ENCODE measurements at places on chromosomes 11 and 22. TPM values are rescaled to one million over a fixed set of nuclear protein-coding genes. Genes with fewer than 3 reads are reported as not detected.

DNA sequence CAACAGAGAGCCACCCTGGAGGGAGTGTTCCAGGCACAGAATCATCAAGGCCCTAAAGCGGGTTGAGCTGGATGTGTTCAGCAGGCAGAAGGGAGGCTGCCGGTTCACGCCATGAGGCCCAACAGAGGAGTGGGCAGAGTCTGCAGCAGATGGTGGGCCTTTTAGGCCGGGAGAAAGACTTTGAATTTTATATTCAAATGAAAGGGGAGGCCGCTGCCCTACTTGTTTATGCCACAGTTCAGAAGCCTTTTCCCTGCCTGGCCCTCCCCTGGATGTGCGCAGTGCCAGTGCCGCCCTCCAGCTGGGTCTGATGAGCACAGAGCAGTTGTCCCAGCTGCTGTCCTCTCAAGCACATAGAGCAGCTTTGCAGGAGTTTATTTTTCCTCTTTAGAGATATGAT is 46.9 kb upstream of the TTC12 start:
- no peak for DNase-seq

DNA sequence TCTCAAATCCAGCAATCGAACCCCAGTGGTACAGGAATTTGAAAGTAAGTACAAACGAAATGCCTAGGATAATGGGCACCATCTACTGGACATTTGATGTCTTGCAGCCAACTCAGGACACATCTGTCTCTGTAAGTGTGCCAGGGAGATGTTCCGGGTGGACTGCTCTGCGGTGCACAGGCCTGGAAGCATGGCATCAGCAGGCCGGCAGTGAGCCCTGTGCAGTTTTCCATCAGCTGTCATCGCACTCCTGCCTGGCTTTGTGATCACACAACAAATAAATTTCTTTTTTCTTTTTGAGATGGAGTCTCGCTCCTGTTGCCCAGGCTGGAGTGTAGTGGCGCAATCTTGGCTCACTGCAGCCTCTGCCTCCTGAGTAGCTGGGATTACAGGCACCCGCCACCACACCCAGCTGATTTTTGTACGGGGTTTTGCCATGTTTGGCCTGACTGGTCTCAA is 71.0 kb downstream of the JAM3 start:
- DNase-seq: peak; percentile 62

- no peak for DNase-seq
Observed at GRCh38 chr11:69263736-69264052, 30.3 kb upstream of the MYEOV start.

- DNase-seq: no peak
Observed at GRCh38 chr11:108966206-108966605, 301.3 kb downstream of the DDX10 start.

GRCh38 chr22:50498322-50498890 is 9.1 kb downstream of the LMF2 start:
- DNase-seq: peak; percentile 44

DNA sequence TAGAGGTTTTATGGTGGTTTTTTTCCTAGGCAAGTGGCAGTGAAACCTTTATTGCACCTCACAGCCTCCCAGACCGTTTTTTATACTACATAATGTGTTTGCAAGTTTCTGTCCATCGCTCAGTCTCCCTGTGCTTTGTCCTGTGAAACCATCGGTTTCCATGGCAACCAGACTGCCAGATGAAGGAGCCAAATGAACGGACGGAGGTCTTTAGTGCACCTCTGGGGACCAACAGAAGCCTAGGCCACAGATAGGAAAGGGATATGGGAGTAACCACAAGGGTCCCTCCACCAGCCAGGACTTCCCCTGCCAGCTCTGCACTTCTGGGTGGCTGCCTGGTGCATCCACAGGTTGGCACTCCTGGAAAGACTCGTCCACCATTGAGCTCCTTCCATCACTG is 165.0 kb downstream of the CHST1 start:
- no peak for DNase-seq

DNA sequence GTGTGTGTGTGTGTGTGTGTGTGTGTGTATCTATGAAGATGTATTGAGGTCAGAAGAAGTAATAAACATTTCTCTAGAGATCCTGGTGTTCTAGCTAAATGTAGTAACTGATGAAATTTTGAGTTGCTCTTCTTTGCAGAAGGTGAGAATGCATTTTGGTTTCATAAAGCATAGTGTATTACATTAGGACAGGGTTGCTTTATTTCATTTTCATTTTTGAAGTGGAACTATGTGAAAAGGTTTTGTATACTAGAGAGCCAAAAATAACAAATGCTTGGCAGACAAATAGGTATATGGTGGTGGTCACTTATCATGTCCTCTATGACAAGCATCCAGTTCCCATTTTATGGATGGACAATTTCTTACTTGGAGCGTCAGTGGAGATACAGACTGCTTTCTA is 99.0 kb downstream of the CASP12 start:
- no peak for DNase-seq

DNA sequence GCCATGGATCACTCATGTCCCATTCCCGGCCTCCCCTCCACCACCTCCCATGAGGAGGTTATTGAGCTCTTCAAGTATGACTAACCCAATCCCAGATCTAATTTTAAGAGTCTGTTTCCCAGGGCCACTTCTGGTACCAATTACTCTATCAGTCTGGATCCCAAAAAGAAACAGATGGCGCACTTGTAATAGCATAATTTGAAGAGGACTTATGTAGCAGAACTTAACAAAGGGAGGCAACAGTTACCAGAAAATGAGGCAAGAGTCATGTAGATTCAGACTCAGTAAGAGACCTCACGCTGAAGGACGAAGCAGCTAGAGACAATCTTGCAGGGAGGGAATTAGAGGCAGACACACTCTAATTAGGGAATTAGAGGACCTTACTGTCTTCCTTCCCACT is 46.9 kb downstream of the DDX6 start:
- no peak for DNase-seq

GRCh38 chr22:46674367-46674781 is 54.2 kb downstream of the GRAMD4 start:
- no peak for DNase-seq

DNA sequence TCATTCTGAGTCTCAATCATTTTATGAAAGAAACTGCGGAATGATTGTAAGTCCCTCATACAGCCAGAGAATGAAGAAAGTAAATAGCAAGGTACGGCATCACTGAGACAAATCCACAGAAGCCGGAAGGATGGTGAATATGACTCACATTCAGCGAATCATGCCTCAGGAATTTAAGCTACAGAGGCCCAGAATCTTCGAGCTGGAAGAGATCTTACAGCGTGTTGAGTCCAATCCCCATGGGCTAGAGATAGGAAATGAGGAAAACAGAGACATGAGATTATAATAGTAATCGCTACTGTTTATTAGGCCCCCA is 173.2 kb downstream of the KIF18A start:
- DNase-seq: peak; percentile 93

MMP3 gene
- total RNA-seq: not detected

B4GAT1 gene
- total RNA-seq: 6.7 TPM

TBX1 gene
- total RNA-seq: 3.9 TPM

KIF18A gene
- 50.7 TPM for total RNA-seq

OR2AG2 gene
- 0.07 TPM for total RNA-seq

FAM181B gene
- total RNA-seq: not detected

FAT3 gene
- total RNA-seq: 0.02 TPM
